ENCODE measurements at places on chromosomes 12 and 14. TPM values are rescaled to one million over a fixed set of nuclear protein-coding genes. Genes with fewer than 3 reads are reported as not detected.
A peak's percentile ranks its signal among the peaks of the same experiment; 100 is the strongest.

GRCh38 chr12:130240831-130241590 is 78.7 kb downstream of the FZD10 start:
- no peak for DNase-seq

GRCh38 chr14:54291491-54292191 is 105.2 kb upstream of the CDKN3 start:
- DNase-seq, result peak; percentile 8

GRCh38 chr14:105526776-105527380 is 495 bp downstream of the TMEM121 start:
- DNase-seq, result no peak

- no peak for DNase-seq
Measured at GRCh38 chr14:71400871-71401321, 493.6 kb downstream of the PCNX1 start.

DNA sequence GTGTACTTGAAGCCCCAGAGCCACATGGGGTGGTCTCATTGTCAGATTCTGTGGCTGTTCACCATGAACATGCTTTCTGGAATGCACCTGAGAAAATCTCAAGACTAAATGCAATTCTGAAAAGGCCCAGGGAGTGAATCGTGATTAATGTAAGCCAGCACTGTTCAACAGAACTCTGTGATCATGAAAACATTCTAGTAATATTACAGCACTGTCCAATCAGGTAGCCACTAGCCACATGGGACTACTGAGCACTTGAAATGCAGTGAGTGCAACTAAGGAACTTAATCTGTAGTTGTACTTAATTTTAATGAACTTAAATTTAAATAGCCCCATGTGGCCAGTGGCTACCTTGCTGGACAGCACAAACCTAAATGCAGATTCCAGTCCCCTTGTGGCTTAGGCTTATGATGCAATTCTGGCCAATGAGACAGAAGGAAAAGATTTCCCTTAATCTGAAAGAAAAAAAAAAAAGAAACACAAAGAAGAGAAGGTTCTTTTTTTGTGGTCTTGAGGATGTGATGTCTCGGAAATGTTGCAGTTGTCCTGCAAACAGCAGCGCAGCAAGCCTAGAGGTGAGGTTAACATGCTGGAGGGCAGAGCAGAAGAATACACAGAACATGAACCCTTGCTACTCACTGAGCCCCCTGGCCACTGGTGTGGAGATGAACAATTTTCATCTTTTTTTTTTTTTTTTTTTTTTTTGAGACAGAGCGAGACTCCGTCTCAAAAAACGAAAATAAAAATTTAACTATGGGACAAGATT is 48.2 kb downstream of the SPPL3 start:
- no peak for DNase-seq

DNA sequence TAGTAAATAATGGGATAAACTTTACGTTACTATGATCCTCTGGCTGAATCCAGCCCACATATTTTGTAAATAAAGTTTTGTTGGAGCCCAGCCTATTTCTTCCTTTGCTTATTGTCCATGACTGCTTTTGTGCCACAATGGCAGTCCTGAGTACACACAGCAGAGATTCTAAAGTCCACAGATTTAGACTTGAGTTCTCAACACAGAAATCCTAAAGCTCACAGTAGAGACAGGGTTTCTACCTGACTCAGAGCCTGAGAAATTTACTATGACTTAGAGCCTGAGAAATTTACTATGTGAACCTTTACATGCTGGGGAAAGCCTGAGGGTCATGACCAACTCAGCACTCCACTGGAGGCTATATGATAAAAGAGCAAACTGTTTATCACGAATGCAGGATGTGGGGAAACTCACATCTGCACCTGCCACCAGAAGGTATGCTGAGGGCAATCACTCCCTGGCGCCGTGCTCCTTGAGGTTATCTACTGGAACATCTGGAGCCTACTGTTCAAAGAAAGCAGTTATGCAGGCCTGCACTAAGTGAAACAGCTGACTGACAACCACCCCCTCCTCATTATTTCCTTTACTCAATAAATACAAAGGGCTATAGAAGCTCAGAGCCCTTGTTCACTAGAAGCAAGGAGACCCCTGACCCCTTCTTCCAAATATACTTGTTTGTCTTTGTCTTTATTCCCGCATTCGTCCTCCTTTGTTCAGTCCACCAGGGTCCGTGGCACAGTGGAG is 52.6 kb upstream of the BICD1 start:
- no peak for DNase-seq

DNA sequence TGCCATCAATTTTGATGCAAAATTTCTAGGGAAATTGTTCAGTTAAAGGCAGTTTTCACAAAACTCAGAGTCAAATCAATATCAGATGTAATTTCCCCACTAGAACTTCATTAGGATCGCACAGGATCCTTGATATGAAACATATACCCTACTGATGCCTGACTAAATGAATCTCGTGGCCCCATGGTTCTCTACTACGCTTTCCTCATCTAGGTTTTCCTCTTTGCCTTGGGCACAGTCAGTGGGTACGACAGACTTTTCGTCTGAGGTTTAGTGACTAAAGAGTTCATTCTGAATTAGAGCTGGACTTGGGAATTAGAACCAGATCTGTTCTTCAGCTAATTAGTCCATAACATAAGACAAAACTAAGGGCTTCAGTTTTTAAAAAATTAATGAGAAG is 42.5 kb upstream of the GNPNAT1 start:
- no peak for DNase-seq

GRCh38 chr14:59183150-59183549 is 5.3 kb upstream of the DAAM1 start:
- no peak for DNase-seq

- DNase-seq, result no peak
Measured at GRCh38 chr12:4820971-4821370, 88.7 kb upstream of the KCNA1 start.

- peak; percentile 53 for DNase-seq
Measured at GRCh38 chr12:4133636-4134447, 139.7 kb upstream of the CCND2 start.

GRCh38 chr12:93727195-93727811 is 50.1 kb downstream of the CRADD start:
- DNase-seq, result no peak

The SEC23A gene
- 44.1 TPM for total RNA-seq

The OLR1 gene
- total RNA-seq, result not detected

The TAS2R14 gene
- total RNA-seq, result 2.0 TPM

The NRL gene
- total RNA-seq, result 1.2 TPM

The GPD1 gene
- total RNA-seq, result not detected

The LMNTD1 gene
- not detected for total RNA-seq

The P3H3 gene
- 48.8 TPM for total RNA-seq

The CISTR gene
- total RNA-seq, result 1.4 TPM

The TMPRSS12 gene
- total RNA-seq, result not detected
